ENCODE measurements at places on chromosomes 1 and 21.
A peak's percentile ranks its signal among the peaks of the same experiment; 100 is the strongest.

DNA sequence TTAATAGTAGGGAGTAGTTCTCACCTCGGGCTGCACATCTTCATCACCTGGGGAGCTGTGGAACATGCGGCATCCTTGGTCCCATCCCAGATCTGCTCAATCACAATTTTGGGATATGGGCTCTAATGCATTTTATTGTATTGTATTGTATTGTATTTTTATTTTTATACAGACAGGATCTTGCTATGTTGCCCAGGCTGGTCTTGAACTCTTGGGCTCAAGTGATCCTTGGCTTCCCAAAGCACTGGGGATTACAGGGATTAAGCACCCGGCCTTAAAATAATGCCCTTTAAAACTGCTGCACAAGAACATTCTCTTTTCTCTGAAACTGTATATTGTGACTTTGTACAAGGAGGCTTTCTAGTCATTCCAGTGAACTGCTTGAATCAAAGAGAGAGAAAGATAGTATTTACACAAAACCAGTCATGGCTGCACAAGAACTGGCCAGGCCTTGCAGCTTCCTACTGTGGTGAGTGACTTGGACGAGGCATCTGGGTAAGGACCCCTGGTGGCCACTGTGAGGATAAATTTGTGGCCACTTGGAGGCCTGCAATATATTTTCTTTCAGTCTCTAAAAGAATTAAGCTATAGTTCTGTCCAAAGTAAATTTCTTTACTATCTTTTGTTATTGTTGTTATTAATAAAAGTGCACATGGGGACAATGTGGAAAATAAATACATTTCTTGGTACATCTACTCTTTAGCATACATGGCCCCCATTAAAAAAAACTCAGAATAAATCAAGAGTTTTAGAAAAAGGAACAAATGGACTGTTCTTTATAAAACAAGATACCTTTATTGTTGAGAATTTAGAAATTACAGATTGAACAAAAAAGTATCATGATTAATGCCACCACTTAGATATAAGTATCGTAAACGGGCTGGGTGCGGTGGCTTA is 48.0 kb downstream of the TBCE start:
- peak; percentile 20 for DNase-seq

GRCh38 chr1:220882061-220882891 is 3.0 kb downstream of the HLX start:
- no peak for DNase-seq

DNA sequence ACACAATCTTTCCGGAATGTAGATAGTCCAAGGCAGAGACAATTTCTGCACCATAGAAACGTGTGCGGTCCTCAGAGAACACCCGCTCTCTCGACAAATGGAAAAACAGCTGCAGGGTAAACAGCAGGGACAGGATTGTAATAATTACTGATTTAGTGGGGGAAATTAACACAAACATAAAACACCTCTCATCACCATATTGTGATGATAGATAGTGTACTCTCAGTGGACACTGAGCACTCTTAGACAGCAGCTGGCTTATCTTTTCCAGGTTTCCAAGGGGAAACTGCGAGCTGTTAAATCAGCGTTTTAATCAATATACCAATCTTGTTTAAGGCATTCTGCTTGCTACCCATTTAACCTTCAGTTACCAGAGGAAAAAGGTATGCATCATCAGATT is 277.1 kb downstream of the AKT3 start:
- DNase-seq = no peak

- no peak for DNase-seq
These were observed 73.7 kb downstream of the KCNN3 start for GRCh38 chr1:154796303-154796892.

DNA sequence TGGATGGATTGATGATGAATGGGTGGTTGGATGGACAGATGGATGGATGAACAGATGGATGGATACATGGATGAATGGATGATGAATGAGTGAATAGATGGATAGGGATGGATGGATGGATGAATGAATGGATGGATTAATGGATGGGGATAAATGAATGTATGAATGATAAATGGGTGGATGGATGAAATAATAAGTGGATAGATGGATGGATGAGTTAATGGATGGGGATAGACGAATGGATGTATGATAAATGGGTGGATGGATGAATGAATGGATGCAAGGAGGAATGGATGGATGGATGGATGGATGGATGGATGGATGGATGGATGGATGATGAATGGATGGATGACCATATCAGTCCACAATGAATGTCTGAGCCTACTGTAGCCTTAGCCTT is 381.9 kb downstream of the SETD4 start:
- no peak for DNase-seq

GRCh38 chr1:170539154-170539553 is 7.2 kb downstream of the GORAB start:
- DNase-seq = no peak

DNA sequence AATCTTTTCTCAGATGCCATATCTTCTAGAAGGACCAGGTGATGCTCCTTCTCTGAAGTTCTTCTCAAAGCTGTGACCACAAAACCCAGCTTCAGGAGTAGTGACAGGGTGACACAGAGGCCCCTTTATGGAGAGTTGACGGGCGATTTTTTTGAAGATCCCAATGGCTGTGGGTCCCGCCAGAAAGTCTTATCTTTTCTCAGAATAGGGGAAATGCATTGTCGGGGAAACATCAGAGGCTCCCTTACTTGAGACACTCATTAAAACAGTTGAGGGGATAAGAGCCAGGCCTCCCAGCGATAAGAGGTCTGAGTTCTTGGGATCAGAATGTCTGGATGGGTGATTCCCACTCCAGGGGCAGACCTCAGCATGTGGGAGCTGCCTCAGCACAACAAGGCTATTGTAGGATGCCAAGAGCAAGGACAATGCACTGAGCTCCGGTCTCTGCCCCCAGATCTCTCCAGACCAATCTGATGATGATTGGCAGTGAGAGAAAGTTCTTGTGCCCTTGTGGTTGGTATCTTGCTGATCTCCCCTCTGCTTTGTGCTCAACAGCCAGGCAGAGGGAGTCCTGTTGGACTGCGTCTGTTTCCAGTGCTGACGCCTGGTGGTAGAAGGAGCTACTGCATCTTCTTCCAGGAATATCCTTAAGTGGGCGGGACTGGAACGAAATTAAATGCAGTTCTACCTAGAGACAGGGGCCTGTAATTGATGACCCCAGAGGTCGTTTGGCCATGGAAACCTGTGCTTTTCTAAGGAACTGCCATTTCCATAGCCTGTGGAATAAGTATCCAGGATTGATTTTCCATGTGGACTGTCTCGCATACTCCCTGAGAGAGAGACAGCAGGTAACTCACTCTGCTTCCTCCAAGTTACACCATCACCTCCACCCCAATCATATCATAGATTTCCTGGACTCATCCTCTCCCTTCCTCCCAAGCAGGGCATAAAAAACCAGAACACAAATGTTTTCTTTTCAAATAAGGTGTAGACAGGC is 6.8 kb upstream of the ACKR1 start:
- peak; percentile 51 for DNase-seq

DNA sequence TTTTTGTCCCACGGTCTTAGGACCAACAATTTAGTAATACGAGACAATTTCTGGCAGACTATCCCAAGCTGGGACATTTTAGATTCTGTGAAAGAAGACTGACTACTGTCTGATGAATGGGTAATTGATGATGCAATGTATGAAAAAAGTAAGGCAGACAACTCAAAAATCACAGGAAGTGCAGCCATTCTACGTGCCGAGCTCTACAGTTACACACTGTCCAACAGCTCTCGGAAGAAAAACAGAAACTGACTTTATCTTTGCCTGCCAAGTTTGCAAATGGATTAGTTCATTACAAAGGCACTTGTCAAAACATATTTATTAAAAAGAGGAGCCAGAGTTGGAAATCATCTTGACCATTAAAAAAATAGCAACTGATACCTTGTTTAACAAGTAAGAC is 31.3 kb downstream of the ZBTB8B start:
- DNase-seq = no peak

All from stimulated activated CD4-positive, alpha-beta T cell treated with anti-CD3 and anti-CD28 coated beads, Interleukin-1b, Interleukin-23, amount 100 ng/mL, for 24 hours (primary cell).